CD4-positive, CD25-positive, alpha-beta regulatory T cell (primary cell): ENCODE measurements at places on chromosomes 2 and 18.

- H3K36me3 ChIP-seq, result no peaks in the 10 kb centered on the region
- H3K4me1 ChIP-seq, result no peaks in the 10 kb centered on the region
- H3K4me3 ChIP-seq, result no peak overlapping the region
- H3K27me3 ChIP-seq, result no peaks in the 10 kb centered on the region
Observed at GRCh38 chr2:36478332-36478738, 119.6 kb downstream of the FEZ2 start.

- no peak overlapping the region for H3K4me3 ChIP-seq
- no peak for DNase-seq
- H3K27ac ChIP-seq, result no peak overlapping the region
Observed at GRCh38 chr2:134845719-134846118, 7.3 kb downstream of the ACMSD start.

DNA sequence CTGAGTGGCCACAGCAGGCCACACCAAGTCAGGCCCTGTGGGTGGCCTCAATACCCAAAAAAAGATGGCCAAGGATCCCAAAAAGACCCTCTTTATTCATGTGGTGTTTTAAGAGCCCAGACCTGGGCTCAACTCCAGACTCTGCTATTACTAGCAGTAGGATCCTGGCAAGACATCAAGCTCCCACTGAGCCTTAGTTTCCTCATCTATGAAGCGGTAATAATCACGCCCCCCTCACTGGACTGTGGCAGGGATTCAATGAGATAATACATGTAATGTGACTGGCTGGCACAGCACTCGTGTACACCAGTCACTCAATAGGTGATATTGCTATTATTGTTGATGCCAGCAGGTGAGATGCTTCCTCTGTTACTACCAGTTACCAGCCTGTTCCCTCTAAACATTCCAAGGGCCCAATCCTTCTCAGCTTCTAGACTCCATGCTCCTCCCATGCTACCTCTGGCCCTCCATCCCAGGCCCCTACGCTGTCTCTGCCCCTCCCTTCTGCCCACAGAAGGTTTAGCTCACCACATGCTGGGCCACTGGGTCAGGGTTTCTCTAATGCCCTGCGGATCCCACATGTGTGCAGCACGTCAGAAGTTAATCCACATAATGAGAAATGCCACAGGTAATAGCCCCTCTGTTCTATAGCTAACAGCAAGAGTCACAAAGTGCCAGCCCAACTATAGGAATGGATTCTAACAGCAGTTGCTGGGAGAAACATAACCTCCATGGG lies 51.2 kb downstream of the SLC4A5 start:
- H3K4me3 ChIP-seq, result no peak overlapping the region
- H3K27me3 ChIP-seq, result no peaks in the 10 kb centered on the region
- H3K27ac ChIP-seq, result peak overlapping the region; percentile 73
- H3K4me1 ChIP-seq, result peaks cover 27% of the 10 kb centered on the region

- no peak overlapping the region for H3K27ac ChIP-seq
- no peaks in the 10 kb centered on the region for H3K27me3 ChIP-seq
- H3K36me3 ChIP-seq, result peaks cover 73% of the 10 kb centered on the region
- H3K4me3 ChIP-seq, result no peak overlapping the region
- no peak for DNase-seq
- H3K4me1 ChIP-seq, result no peaks in the 10 kb centered on the region
Observed at GRCh38 chr2:174444761-174445160, 42.1 kb downstream of the GPR155 start.

DNA sequence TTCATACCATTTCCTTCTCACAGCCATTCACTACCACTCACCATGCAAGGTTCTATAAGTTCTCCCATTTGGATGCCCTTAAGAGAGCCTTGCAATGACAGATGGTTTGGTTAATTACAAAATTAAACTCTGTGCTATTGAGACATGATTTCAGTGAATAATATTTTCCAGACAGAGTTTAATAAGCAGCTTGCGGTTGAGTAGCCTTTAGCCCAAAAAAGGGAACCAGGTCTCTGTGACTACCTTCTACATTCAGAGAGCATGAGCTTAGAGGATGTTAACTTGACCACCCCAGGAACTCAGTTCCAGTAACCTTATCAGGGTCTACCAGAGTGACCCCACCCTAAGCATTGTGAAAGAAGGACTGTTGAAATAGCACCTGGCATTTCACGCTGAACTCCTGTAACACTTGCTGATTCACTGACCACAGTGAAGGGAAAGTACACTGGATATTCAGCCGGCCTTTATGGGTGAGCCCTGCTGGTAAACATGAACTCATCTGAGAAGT lies 1173.1 kb upstream of the ZEB2 start:
- H3K36me3 ChIP-seq, result no peaks in the 10 kb centered on the region
- no peak overlapping the region for H3K27ac ChIP-seq
- H3K4me3 ChIP-seq, result no peak overlapping the region
- no peaks in the 10 kb centered on the region for H3K27me3 ChIP-seq

GRCh38 chr2:46525522-46526155 lies 46.3 kb downstream of the TMEM247 start:
- H3K36me3 ChIP-seq, result no peaks in the 10 kb centered on the region
- no peaks in the 10 kb centered on the region for H3K27me3 ChIP-seq
- no peak overlapping the region for H3K4me3 ChIP-seq
- H3K4me1 ChIP-seq, result no peaks in the 10 kb centered on the region
- no peak overlapping the region for H3K27ac ChIP-seq

GRCh38 chr2:226079671-226080181 lies 680.2 kb downstream of the NYAP2 start:
- H3K4me1 ChIP-seq, result no peaks in the 10 kb centered on the region
- no peaks in the 10 kb centered on the region for H3K27me3 ChIP-seq
- no peak overlapping the region for H3K4me3 ChIP-seq

DNA sequence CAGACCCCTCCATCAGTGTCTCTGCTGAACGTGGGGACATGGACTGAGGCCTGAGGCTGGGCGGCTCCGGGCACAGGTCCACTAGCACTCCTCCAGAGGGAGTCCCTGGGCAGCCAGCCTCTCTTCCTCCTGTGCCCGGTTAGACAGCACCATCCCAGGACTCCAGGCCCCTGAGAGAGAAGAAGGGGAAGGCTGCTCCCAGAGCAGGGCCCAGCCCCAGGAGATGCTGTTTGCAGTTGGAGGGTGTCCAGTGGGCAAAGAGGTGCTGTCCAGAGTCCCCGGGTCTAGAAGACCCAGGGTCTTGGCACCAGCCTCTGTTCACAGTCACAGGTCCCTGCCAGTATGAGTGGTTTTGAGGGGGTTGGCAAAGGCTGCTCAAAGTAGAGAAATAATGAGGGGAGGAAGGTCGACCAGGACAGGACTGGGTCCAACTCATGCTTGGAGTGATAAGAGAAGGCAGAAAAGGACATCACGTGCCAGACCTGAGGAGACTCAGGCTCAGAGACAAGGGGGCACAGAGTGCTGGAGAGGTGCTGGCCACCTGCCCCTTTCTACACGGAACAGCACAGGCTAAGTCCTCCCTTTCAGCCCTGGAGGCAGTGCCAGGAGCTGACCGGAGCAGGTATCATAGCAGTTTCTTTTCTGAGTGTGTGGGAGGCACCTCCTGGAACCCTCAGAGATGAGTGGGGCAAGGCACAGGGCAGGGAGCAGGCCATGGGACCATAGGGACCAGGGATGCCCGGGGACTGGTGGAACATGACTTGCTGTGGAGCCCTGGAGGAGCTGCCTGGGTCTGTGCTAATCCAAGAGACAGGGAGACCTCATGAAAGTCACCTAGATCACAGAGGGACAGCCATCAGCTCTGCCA lies 21.1 kb downstream of the CRACDL start:
- peaks cover 5% of the 10 kb centered on the region for H3K27me3 ChIP-seq
- no peak overlapping the region for H3K4me3 ChIP-seq
- H3K36me3 ChIP-seq, result no peaks in the 10 kb centered on the region
- peaks cover 4% of the 10 kb centered on the region for H3K4me1 ChIP-seq
- H3K27ac ChIP-seq, result no peak overlapping the region

GRCh38 chr18:71503222-71503621 lies 1040.9 kb downstream of the CBLN2 start:
- no peak overlapping the region for H3K27ac ChIP-seq
- H3K4me1 ChIP-seq, result no peaks in the 10 kb centered on the region
- no peak for DNase-seq
- H3K4me3 ChIP-seq, result no peak overlapping the region
- H3K36me3 ChIP-seq, result no peaks in the 10 kb centered on the region
- no peaks in the 10 kb centered on the region for H3K27me3 ChIP-seq

GRCh38 chr2:233705911-233706506 lies 6.7 kb upstream of the UGT1A5 start:
- no peaks in the 10 kb centered on the region for H3K36me3 ChIP-seq
- H3K4me1 ChIP-seq, result no peaks in the 10 kb centered on the region
- no peak overlapping the region for H3K4me3 ChIP-seq
- H3K27me3 ChIP-seq, result peaks cover 9% of the 10 kb centered on the region
- no peak for DNase-seq

- H3K27me3 ChIP-seq, result no peaks in the 10 kb centered on the region
- H3K4me1 ChIP-seq, result no peaks in the 10 kb centered on the region
- H3K27ac ChIP-seq, result no peak overlapping the region
- peaks cover 20% of the 10 kb centered on the region for H3K36me3 ChIP-seq
Observed at GRCh38 chr2:203404996-203405395, 76.8 kb downstream of the ABI2 start.

DNA sequence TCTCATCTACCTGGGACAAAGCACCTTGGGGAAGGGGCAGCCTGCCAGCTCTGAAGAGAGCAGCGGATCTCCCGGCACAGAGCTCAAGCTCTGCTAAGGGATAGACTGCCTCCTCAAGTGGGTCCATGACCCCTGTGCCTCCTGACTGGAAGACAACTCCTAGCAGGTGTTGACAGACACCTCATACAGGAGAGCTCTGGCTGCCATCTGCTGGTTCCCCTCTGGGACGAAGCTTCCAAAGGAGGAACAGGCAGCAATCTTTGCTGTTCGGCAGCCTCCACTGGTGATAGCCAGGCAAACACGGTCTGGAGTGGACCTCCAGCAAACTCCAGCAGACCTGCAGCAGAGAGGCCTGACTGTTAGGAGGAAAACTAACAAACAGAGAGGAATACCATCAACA lies 549.9 kb upstream of the LRATD1 start:
- H3K27ac ChIP-seq, result no peak overlapping the region
- DNase-seq, result no peak
- H3K36me3 ChIP-seq, result no peaks in the 10 kb centered on the region
- no peak overlapping the region for H3K4me3 ChIP-seq
- no peaks in the 10 kb centered on the region for H3K27me3 ChIP-seq

DNA sequence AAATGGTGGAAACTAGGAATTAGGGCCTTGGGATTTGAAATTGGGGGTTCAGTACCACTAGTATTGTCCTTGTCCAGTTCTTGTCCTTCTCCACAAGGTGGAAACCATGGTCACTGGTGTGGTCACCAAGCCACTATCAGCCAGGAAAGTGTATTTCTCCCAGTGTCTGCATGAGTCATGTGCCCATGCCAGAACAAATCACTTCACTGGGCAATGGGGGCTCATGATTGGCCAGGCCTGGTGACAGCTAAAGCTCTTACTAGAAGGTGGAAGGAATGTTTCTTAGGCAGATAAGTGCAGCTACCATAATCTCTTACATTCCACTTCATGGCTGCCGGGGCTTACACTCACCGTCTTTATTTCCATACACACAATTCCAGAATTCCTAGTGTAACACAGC lies 124.8 kb upstream of the TACR1 start:
- H3K36me3 ChIP-seq, result no peaks in the 10 kb centered on the region
- no peaks in the 10 kb centered on the region for H3K4me1 ChIP-seq
- DNase-seq, result no peak
- no peak overlapping the region for H3K27ac ChIP-seq
- H3K4me3 ChIP-seq, result no peak overlapping the region

- H3K27me3 ChIP-seq, result no peaks in the 10 kb centered on the region
- no peaks in the 10 kb centered on the region for H3K4me1 ChIP-seq
- H3K36me3 ChIP-seq, result no peaks in the 10 kb centered on the region
- no peak for DNase-seq
Observed at GRCh38 chr2:129014432-129014831, 695.8 kb upstream of the HS6ST1 start.

DNA sequence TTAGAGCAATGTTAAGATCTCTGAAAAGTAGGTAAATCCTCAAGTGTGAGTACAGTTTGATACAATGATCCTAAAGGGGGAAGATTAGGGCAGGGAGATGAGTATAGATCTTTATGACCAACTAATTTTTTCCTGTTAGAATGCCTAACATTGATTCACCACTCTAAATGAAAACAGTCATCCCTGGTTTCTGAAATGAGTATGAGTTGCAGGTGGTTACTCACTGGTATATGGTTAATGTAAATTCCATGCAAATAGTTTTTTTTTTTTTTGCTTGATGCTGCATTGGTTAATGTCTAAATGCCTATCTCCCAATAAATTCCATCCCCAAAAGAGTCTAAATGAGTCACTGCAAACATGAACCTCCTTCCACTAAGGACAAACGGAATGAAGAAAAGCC lies 55.0 kb upstream of the SERPINB2 start:
- peaks cover 1% of the 10 kb centered on the region for H3K27me3 ChIP-seq
- H3K36me3 ChIP-seq, result no peaks in the 10 kb centered on the region
- no peaks in the 10 kb centered on the region for H3K4me1 ChIP-seq
- no peak overlapping the region for H3K4me3 ChIP-seq
- no peak overlapping the region for H3K27ac ChIP-seq
- no peak for DNase-seq

GRCh38 chr2:172995323-172996244 lies 80.1 kb upstream of the MAP3K20 start:
- H3K36me3 ChIP-seq, result no peaks in the 10 kb centered on the region
- DNase-seq, result no peak
- no peak overlapping the region for H3K4me3 ChIP-seq
- no peak overlapping the region for H3K27ac ChIP-seq
- no peaks in the 10 kb centered on the region for H3K4me1 ChIP-seq
- peaks cover 2% of the 10 kb centered on the region for H3K27me3 ChIP-seq

DNA sequence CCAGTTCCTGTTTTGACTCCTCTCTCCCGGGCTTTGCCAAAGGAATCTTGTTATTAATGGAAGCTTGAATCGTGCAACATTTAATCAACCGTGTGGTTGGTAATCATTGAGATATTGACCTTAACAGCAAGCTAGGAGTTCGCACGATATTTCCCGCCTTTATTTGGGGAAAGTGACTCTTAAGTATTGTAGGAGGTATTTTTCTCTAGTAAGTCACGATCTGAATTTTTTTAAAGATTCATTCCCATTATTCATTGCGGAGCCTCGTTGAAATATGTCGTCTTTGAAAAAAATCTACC lies 663 bp downstream of the NUP35 start:
- H3K4me3 ChIP-seq, result peak overlapping the region; percentile 100
- H3K27me3 ChIP-seq, result peaks cover under 1% of the 10 kb centered on the region
- H3K4me1 ChIP-seq, result peaks cover 28% of the 10 kb centered on the region
- DNase-seq, result no peak
- peaks cover 13% of the 10 kb centered on the region for H3K36me3 ChIP-seq
- peak overlapping the region; percentile 92 for H3K27ac ChIP-seq

GRCh38 chr2:207417301-207417718 lies 112.5 kb upstream of the CREB1 start:
- no peaks in the 10 kb centered on the region for H3K27me3 ChIP-seq
- DNase-seq, result no peak
- no peak overlapping the region for H3K27ac ChIP-seq
- no peaks in the 10 kb centered on the region for H3K4me1 ChIP-seq

GRCh38 chr2:166332106-166332505 lies 43.6 kb downstream of the SCN9A start:
- DNase-seq, result no peak
- H3K4me3 ChIP-seq, result no peak overlapping the region
- H3K4me1 ChIP-seq, result no peaks in the 10 kb centered on the region
- no peaks in the 10 kb centered on the region for H3K36me3 ChIP-seq
- H3K27ac ChIP-seq, result no peak overlapping the region
